ENCODE measurements at places on chromosomes 1 and 21.

DNA sequence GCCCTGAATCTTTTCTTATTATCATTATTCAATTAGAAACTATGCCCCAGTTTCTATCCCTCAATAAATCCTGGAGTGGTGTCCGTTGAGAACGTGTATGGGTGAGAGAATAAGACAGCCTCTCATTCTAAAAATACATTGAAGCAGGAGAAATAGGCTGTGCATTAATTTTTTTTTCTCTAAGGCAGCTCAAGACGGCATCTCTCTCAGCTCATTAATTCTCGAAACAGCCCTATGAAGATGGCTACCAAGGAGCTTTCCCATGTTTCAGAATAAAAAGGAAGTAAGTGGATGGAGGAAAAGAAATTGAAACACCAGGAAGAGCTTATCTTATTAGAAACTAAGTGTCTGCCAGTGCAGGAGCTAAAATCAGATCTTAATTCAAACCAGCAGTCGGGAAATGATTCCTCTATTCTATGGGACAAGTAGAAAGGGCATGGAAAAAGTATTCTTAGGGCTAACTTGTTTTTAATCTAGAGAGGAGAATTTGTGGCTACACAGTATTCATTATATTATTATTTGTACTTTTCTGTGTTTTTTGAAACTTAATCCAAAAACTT is 347.1 kb upstream of the PLD5 start:
- no peak for DNase-seq

GRCh38 chr21:37683396-37684114 is 232.7 kb downstream of the KCNJ6 start:
- DNase-seq, result no peak

DNA sequence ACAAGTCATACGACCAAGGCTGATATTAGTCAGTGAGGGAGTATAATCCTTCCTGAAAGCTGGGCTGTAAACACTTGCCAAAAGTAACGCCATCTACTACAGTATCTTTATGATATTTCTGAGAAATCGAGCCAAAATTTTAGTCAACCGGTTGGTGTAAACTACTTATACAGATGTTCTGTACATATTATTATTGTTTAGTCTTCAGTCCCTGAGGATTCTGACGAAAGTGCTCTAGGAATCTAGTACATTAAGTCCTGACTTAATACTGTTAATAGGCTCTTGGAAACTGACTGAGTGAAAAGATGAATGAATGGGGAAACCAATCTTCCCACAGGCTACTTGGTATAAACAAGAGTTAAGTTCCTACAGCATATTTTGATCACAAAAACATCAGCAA is 274.3 kb downstream of the USP25 start:
- DNase-seq, result no peak

DNA sequence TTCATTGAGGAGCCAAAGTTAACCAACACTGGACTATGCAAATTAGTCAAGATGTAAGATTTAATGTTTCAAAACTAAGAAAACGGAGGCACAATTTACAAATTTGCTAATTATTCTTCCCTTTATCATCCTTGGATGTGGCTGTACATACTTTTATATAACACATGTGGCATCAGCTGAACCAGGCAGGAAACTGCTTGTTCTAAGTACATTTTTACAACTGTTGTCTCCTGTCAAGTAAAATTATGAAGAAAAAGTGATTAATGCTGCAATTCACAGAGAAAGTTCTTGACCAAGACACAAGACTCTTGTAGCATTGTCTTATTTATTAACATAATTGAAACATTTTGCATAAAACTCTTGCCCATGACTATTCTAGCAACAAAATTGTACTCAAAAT is 61.9 kb downstream of the LAMC2 start:
- no peak for DNase-seq

- no peak for DNase-seq
These were observed 60.7 kb upstream of the PAX7 start for GRCh38 chr1:18569811-18570545.

GRCh38 chr21:36735724-36736320 is 36.9 kb downstream of the SIM2 start:
- DNase-seq, result no peak

- DNase-seq, result no peak
These were observed 25.8 kb downstream of the UAP1 start for GRCh38 chr1:162587347-162587746.

GRCh38 chr1:26354972-26355371 is 1.0 kb upstream of the CRYBG2 start:
- no peak for DNase-seq

GRCh38 chr1:188350104-188350503 is 1521.4 kb downstream of the PLA2G4A start:
- no peak for DNase-seq

GRCh38 chr1:32464191-32464715 is 619 bp upstream of the ZBTB8B start:
- DNase-seq, result no peak

Data from activated CD4-positive, alpha-beta T cell treated with anti-CD3 and anti-CD28 coated beads, Interleukin-2, amount 10 ng/mL, durations not matched to agents 7 days and 5 days (primary cell).